ENCODE measurements at places on chromosomes 7 and 10.

DNA sequence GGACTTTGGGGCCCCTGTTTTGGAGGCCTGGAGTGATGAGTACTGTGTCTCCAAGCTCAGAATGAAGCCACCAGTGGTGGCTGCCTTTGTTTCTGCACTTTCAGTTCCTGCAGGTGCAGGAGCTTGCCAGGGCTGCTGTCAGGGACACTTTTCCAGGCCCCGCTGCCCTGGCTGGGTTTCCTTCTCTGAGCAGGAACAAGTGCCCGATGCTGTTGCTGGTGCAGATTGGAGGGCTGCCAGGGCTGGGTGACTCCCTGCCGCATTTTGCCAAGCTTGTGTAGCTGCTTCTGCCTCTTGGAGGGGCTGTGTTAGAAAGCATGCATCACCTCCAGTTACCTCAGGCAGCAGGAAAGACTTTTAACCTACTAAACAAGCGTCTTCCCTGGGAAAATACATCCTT is 211.1 kb downstream of the MGMT start:
- DNase-seq = no peak

- DNase-seq = no peak
Measured at GRCh38 chr7:70456719-70457118, 675.2 kb upstream of the GALNT17 start.

DNA sequence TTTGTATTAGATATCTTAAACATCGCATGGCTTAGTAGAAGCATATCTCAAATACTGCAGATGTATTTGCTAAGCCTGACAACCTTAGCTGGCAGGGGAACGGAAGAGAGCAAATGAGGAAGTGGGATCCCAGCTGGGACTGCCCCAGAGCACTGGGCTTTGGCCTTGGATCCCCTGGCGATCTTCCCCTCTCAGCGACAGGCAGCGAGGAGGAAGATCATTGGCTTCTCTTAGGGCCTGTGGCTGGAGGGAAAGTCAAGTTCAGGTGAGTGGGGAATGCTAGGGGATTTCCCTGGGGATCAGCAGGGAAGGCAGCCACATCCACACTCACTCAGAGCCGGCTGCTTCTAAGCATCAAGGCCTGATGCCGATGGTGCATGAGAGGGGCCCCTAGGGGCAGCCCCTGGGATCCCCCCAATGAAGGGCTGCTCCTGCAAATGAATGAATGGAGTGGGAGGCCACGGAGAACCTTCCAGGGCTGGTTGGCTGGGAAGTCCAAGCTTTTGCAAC is 42.0 kb downstream of the LYZL2 start:
- no peak for DNase-seq

- no peak for DNase-seq
Measured at GRCh38 chr10:13462551-13462950, 66.3 kb downstream of the BEND7 start.

DNA sequence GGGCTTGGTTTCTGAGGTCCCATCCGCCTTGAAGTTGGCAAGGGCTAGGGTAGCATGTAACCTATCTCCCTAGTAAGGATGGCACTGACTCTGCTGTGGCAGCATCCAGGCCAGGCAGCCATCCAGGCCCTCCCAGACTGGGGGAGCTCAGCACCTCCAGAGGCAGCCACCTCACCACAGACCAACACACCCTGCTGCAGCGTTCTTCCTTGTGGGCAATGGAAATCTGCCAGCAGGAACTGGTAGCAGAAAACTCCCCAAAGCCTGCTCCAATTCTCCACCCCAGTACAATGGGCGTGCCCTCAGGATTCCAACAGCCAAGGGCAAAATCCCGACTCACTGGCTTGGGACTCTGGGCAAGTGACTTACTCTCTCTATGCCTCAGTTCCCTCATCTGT is 27.5 kb downstream of the DLG5 start:
- no peak for DNase-seq

- DNase-seq = peak; percentile 21
Measured at GRCh38 chr7:100211342-100211780, 8.4 kb upstream of the PVRIG start.

GRCh38 chr7:66952343-66953043 is 31.5 kb downstream of the TMEM248 start:
- DNase-seq = no peak

- no peak for DNase-seq
Measured at GRCh38 chr7:24902931-24903330, 77.0 kb downstream of the OSBPL3 start.

DNA sequence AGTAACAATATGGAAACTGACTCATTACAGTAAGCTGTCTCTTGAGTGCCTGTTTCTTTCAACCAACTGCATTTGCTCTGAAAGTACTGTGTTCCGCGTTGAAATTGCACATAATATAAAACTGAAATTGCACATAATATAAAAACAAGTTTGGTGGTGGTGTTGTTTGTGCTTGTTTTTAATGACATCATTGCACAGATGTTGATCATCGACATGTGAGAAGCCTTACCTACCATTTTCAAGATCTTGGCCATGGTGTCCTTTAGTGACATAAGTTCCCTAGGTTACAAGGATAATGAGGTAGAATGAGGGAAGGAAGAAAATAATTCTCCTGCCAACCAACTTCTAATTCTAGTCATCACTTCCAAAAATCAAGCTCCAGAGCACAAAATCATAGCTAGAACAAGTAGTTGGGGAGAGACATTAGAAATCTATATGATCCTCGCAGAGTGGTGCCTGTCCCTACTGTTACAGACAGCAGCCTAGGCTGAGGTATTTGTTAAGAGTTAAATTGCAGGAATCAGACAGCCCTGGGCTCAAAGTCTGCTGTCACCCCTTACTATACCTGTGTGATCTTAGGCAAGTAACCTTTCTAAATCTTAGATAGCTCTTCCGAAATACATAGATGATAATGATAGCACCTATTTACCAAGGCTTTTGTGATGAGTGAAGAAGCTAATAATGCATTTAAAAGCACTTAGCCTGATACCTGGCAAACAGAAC is 29.3 kb downstream of the DOCK4 start:
- DNase-seq = no peak

GRCh38 chr7:155226261-155227003 is 71.2 kb upstream of the INSIG1 start:
- no peak for DNase-seq

GRCh38 chr10:42960991-42961795 is 115.7 kb upstream of the RET start:
- DNase-seq = no peak

- no peak for DNase-seq
Measured at GRCh38 chr10:93334901-93335327, 147.2 kb downstream of the MYOF start.

- DNase-seq = no peak
Measured at GRCh38 chr7:15561835-15562234, at the start of gene AGMO. Gene AGMO (minus strand): TSS chr7:15562015.

GRCh38 chr7:106871793-106872571 is 6.9 kb downstream of the PIK3CG start:
- DNase-seq = no peak

DNA sequence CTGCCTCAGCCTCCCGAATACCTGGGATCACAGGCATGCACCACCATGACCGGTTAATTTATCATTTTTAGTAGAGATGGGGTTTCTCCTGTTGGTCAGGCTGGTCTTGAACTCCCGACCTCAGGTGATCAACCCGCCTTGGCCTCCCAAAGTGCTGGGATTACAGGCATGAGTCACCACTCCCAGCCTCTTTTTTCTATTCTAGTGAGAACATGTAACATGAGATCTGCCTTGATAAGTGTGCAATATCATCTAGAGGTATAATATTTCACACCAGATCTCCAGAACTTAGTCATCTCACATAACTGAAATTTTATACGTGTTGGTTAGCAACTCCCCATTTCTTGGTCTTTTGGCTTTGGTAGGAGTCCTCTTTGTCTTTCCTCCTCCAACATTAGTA is 656.9 kb downstream of the CNTNAP2 start:
- DNase-seq = no peak

DNA sequence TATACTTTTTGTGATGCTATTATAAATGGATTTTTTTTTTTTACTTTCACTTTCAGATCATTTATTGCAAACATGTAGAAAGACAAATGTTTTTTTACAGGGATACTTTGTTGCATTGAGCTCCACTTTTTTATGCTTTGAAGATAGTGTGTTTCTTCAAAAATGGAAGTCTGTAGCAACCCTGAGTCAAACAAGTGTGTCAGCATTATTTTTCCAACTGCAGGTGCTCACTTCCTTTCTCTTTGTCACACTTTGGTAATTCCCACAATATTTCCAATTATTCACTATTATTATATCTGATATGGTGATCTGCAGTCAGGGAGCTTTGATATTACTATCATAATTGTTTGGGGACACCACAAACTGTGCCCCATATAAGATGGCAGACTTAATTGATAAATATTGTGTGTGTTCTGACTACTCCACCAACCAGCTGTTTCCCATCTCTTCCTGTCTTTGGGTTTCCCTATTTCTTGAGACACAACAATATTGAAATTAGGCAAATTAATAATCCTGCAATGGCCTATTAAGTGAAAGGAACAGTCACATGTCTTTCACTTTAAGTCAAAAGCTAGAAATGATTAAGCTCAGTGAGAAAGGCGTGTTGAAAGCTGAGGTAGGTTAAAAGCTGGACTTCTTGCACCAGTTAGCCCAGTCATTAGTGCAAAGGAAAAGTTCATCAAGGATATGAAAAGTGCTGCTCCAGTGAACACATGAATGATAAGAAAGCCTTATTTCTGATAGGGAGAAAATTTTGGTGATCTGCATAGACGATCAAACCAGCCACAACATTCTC is 231.3 kb upstream of the SH2B2 start:
- DNase-seq = no peak

DNA sequence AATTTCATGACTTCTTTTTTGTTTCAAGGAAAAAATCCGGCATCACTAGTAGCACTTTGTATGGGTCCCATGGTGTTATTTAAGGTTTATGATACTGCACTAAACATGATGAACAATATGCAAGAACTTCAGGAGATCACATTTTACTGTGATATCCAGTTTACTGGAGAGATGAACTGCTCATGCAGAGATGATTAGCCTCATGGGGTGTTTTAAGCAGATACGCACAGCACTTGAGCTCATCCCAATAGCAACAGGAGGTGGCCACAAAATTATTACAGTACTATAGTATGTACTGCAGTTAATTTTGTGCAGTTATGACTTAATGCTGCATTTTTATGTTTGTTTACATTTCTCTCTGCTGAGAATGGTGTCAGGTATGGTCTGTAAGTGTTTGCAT is 303.7 kb upstream of the PCDH15 start:
- no peak for DNase-seq

DNA sequence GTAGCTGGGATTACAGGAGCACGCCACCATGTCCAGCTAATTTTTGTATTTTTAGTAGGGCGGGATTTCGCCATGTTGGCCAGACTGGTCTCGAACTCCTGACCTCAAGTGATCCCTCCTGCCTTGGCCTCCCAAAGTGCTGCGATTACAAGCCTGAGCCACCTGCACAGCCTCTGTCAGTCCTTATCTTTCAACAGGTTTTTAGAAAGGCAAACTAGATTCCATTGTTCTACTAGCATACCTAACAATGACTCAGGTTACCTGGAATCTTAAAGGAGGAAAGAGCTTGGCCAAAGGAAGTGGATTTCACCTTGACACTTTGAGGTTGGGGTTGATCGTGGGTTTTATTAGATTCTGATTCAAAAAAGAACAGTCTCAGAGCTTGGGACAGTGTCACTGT is 3.2 kb downstream of the ABCC2 start:
- no peak for DNase-seq

DNA sequence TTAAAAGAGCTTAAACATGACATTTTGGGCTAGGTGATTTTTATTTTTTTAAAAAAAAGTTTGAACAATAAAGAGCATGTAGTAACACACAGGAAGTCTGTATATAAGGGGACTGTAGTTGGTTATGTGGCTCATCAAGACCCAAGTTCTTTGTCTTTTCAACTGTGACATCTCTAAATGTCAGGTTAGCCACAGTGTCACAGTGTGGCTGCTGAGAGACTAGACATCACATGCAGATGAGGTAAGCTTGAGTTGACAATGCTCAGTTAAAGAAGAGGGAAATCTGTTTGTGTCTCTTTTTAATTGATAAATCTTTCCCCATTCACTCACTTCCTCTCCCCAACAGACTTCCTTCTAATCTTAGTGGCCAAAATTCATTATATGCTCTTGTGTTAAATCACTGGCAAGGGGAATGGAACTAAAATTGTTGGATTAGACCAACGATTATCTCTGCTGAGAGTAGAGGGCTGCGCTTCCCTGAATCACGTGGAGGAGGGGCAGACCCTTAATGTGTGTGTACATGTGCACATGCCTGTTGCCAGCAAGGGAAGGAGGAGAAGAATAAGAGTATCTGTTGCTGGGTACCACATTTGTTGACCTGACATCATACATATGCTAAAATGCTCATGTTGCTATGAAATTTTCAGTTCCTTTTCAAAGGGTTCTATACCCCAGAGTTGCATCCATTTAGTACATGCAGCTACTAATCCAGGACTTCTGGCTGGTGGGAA is 78.3 kb downstream of the MMRN2 start:
- no peak for DNase-seq

GRCh38 chr10:99280472-99280871 is 44.8 kb upstream of the HPSE2 start:
- DNase-seq = no peak

- DNase-seq = no peak
Measured at GRCh38 chr7:30976381-30976780, 12.6 kb downstream of the GHRHR start.

DNA sequence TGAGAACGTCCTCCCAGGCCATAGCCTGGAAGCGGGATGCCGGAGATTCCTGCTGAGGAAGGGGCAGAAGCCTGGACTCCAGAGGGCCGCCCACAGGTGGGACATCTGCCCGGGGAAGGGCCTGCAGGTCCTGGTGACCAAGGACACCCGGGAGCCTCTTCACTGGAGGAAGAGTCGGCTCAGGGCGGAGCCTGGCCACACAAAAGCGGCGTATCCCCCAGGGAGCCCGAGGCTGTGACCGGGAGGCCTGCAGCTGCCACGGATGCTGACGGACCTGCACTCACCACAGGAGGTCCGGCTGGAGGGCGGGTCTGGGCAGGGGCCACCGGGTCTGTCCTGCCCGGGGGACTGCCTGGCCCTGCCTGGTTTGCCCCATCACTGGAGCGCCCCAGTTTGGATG is 15.5 kb upstream of the ADGRA1 start:
- no peak for DNase-seq

- no peak for DNase-seq
Measured at GRCh38 chr10:64523065-64523759, 1002.0 kb downstream of the REEP3 start.

GRCh38 chr7:16817536-16817935 is 12.7 kb upstream of the AGR2 start:
- no peak for DNase-seq

- DNase-seq = no peak
Measured at GRCh38 chr7:126411032-126411820, 841.5 kb downstream of the GRM8 start.

DNA sequence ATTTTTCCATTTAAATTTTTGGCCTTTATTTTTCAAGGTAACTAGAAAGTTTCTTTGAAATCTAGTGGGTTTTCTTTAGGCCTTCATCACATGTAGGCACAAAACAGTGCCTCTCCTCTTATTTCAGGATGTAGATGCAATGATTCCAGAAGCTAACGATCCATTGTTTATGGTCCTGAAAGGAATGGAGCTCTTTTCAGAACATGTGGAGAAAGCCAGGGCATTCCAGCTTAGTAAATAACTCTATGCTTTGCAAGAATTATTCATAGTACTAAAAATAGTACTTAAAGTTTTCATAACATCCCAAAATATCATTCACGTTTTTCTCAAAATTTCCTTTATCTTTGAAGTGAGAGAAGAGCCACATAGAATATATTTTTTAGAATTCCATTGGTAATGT is 91.3 kb downstream of the DYNC1I1 start:
- DNase-seq = no peak

GRCh38 chr10:82245157-82245556 is 370.2 kb downstream of the NRG3 start:
- no peak for DNase-seq
